ENCODE measurements at places on chromosomes 4 and X.

DNA sequence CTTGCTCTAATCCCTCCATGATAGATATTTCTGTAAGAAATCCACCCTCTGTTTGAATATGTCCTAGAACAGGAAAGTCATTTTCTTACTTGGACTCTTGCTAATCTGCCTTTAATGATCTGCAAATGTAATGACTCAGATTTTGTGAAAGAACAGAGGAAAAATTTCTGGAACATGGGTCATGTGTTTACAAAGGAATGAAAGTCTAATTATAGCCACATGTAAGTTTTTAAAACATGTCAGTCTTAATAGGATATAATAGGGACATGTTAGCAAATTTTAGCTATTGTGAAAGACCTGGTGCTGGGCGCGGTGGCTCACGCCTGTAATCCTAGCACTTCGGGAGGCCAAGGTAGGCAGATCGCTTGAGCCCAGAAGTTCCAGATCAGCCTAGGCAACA is 47.6 kb downstream of the GRK4 start:
- DNase-seq: no peak

GRCh38 chrX:130114141-130114588 is 3.9 kb upstream of the ELF4 start:
- peak; percentile 52 for DNase-seq

DNA sequence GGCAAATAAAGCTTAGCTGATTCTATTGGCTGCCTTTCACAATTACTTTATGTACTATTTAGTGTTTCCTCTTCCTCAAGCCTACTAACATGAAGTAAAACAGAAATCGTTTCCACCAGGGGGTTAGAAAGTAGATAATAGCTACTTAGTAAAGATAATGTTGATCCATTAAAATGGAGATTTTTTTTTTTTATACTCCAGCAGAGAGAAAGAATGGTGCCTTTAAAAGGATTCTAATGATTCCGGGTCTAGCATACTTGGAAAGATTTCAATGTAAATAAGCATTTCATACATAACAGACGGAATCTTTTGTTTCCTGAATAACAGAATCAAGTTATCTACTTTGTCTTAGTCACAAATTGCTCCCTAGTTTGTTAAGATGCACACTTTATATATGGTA is 37.1 kb downstream of the GK start:
- DNase-seq: no peak

DNA sequence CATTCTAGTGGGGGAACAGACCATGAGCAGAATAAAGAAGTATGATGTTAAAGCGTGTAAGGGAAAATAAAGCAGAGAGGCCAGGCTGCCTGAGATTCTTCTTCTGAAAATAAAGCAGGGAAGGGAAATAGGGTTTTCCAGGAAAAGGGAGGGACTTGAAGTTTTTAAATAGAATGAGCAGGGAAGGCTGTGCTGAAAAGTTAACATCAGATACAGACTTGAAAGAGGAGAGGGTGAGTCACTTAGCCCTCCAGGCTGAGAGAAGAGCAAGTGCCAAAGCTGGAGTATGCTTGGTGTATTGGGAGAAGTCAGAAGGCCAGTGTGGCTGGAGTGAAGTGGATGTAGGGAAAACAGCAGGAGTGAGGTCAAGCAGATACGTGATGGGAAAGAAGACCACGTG is 10.0 kb upstream of the PLK4 start:
- peak; percentile 29 for DNase-seq

GRCh38 chrX:34130501-34130900 is 1.6 kb downstream of the FAM47A start:
- no peak for DNase-seq

DNA sequence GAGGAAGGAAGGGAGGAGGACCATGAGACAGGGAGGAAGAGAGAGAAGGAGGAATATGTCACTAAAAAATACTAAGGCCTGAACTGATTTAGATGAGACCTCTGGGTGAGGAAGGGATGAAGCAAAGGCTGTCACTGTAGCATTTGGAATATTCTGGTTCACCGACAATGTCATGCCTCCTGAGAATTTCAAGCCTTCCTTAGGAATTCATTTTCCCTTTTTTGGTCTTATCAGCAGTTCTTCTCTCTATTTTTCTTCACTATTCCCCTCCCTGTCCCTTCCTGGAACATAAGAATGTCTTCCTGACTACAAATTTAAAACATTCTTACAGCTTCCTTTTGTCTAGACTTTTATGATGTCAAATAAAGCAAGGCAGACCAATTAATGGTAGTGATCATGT is 527.8 kb downstream of the INPP4B start:
- no peak for DNase-seq

GRCh38 chrX:87728024-87728423 is 210.4 kb downstream of the KLHL4 start:
- DNase-seq: peak; percentile 79

- no peak for DNase-seq
Measured at GRCh38 chr4:59517007-59517406, 1683.1 kb upstream of the ADGRL3 start.

DNA sequence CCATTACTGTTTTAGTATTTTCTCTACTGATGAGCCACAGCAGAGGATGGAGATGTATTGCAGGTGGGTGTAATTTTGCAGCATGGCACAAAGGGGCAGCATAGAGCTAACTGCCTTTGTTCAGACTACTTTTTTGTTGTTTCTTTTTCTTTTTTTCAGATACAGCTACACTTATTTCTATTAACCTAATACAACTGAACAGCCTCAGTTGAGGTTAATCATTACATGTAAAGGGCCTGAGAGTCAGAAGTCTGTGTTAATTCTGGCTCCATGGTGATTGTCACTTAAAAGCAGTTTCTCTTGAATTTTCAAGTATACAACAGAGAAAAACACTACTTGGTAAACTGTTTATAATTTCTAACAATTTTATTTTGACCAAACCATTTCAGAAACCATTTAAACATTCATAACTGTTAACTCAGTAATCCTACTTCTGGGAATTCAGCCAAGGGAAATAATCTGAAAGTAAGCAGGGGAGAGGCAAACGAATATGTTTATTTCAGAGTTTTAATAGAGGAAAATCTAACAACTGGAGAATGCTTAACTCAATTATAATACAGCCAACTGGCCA is 13.9 kb upstream of the PPEF2 start:
- peak; percentile 87 for DNase-seq

GRCh38 chrX:31124536-31124935 is 52.7 kb upstream of the FTHL17 start:
- no peak for DNase-seq

- DNase-seq: no peak
Measured at GRCh38 chr4:170256807-170257206, 167.1 kb upstream of the AADAT start.

- no peak for DNase-seq
Measured at GRCh38 chr4:7199771-7200441, 7.6 kb downstream of the SORCS2 start.

GRCh38 chr4:2338754-2339457 is 77.0 kb upstream of the MXD4 start:
- no peak for DNase-seq

DNA sequence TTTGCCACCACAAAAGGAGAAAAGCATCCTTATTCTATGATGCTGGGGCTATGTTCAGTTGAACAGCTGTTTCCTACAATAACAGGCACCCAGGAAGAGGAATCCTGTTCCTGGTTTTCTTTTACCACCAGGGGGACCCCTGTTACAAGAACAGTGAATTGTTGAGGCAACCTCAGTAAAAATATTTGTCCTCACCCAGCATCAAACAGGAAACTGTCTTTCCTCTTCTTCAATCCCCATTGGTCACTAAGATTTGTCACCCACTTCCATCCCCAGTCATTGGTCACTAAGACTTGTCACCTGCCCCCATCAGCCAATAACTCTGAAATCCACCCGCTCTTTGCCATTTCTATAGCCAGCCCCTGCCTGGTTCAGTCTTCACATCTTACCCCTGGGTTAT is 143.5 kb upstream of the GALNT7 start:
- peak; percentile 87 for DNase-seq

GRCh38 chrX:72396117-72396516 is 90.4 kb upstream of the CITED1 start:
- no peak for DNase-seq

- DNase-seq: no peak
Measured at GRCh38 chr4:163810755-163811154, 316.3 kb downstream of the TMA16 start.

DNA sequence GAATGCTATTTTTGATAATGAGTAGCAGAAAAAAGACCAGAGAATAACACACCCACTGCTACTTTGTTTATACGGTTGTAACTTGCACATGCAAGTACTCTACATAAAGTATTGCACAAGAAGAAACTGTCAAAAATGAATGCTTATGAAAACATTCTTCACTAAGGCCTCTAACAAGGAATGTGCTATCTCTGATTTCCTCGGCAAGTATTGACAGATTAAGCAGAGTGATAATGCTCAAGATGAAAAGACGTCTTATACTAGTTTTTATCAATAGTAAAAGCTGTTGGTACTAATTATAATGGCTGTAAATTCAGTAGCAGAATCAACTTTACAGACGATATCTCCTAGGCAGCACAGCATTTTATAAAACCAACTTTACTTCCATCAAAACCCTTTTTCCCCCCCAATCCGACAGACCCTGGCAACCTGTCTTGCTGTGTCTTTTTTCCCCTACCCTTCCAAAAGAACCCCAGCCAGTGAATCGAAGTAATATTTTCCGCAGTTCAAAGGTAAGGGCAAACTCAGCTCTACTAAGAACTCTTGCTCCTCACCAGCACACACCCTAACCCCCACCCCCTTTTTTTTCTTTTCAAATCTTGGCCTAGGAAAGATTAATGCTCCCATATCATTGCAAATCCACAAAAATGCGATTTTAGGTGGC is 1.5 kb downstream of the FRYL start:
- peak; percentile 25 for DNase-seq

DNA sequence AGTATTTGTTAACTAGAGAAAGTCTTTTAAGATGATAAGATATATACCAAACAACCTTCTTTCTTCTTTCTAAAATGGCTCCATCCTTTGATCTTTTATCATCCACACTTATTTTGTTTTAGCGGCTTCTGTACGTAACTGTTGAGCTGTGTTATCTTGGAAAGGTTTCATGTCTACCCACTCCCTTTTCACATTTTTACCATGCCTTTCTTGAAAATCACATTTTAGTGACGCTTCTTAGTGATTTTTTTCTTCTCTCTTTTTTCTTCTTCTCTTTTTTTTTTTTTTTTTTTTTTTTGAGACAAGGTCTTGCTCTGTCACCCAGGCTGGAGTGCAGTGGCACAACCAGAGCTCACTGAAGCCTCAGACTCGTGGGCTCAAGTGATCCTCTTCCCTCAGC is 135.1 kb downstream of the CHIC2 start:
- no peak for DNase-seq

- DNase-seq: peak; percentile 80
Measured at GRCh38 chrX:47232803-47233332, at the start of gene USP11. USP11 (plus strand) TSS chrX:47233009; CDS start chrX:47233044, 35 bp downstream.

- DNase-seq: no peak
Measured at GRCh38 chr4:153252122-153252521, 47.9 kb downstream of the TRIM2 start.

DNA sequence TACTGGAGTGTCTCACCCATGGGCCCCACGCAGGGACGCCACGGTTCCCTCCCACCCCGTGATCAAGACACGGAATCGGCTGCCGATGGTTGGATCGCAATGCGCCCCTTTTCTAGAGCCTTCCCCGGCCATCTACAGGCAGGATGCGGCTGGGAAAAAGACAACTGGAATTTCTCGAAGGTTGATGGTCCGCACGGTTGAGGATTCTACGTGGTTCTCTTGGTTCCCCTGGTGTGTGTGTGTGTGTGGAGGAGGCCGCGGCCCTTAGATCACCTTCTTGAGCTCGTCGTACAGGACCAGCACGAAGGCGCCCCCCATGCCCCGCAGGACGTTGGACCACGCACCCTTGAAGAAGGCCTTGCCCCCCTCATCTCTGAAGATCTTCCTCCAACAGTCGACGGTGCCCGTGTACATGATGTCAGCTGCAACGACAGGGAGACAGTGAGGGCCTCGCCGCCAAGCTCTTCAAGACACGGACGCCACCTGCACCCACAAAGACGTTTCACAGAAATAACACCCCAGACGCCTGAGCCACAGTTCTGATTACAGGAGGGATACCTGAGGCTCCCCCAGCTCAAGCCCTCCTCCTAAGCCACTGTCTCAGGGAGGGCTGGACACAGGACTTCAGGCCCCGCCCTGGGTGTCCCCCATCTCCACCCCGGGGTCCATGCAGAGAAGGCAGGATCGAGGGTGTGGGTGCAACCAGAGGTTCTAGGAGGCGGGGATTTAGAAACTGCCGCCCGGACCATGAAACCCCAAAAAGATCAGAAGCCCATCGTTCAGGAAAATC is 5.4 kb downstream of the SLC25A6 start:
- no peak for DNase-seq

- DNase-seq: no peak
Measured at GRCh38 chr4:60885011-60885410, 315.1 kb upstream of the ADGRL3 start.

GRCh38 chr4:24887881-24888430 is 24.9 kb downstream of the CCDC149 start:
- peak; percentile 46 for DNase-seq

GRCh38 chr4:35879479-35879878 is 364.8 kb downstream of the ARAP2 start:
- no peak for DNase-seq

DNA sequence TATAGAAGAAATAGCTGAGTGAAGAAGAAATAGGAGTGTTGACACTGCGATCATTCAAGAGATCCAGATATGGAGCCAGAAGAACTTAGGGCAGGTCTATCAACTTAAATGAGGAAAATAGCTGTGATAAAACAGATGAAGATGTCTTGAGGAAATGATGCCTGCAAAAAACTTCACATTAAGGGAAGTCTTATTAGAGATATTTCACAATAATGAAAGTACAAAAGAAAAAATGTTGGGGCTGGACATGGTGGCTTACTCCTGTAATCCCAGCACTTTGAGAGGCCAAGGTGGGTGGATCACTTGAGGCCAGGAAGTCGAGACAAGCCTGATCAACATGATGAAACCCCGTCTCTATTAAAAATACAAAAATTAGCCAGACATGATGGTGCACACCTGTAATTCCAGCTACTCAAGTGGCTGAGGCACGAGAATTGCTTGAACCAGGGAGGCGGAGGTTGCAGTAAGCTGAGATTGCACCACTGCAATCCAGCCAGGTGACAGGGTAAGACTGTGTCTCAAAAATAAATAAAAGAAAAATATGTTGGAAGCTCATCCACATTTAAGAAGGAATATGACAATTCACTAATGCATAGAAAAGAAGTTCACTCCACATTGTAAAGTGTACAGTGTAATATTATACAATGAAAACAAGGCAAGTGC is 56.3 kb downstream of the PKD2 start:
- no peak for DNase-seq

DNA sequence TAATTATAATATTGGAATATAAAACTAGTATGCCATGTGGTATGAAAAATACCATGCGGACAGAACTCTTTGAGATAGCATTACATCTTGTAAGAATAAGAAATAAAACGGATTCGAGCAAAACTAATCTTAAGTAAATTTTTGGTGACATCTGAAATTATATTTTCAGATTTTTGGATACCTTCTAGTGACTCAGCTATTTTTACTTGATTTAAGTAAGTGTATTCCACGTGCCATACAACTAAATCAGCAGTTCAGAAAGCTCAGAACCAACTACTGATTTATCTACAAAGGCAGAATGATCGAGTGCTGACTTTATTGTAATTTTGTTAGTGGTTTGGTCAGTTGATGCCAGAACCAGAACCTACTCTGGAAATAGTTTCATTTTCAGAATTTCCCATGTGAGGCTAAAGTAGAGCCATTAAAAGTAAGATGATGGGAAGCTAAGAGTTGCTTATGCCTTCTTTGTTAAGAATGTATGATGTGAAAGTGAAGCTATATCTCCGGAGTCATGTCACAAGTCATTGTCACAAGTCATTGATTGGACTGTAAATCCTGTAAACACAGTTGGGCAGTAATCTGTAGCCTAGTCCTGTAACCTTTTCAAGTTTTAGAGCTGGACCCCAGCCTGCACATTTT is 4.0 kb downstream of the ING2 start:
- DNase-seq: no peak

All from DMS53 (cell line).